ENCODE measurements at places on chromosomes 1 and 21. TPM values are rescaled to one million over a fixed set of nuclear protein-coding genes. Genes with fewer than 3 reads are reported as not detected.

- H3K27me3 ChIP-seq = no peaks in the 10 kb centered on the region
- no peak overlapping the region for H3K4me3 ChIP-seq
- no peak for DNase-seq
- H3K27ac ChIP-seq = no peak overlapping the region
These were observed 32.0 kb downstream of the INPP5B start for GRCh38 chr1:37914719-37915475.

The AMPD1 gene
- not detected for total RNA-seq

The FLG2 gene
- total RNA-seq = not detected

The BTBD19 gene
- 16.8 TPM for total RNA-seq

GRCh38 chr1:38235705-38236104, 189.1 kb upstream of the POU3F1 start:
- H3K36me3 ChIP-seq = no peaks in the 10 kb centered on the region
- H3K27me3 ChIP-seq = peaks cover 22% of the 10 kb centered on the region
- no peaks in the 10 kb centered on the region for H3K4me1 ChIP-seq
- H3K4me3 ChIP-seq = no peak overlapping the region

GRCh38 chr1:157952601-157953000, 40.8 kb upstream of the KIRREL1 start:
- peaks cover 57% of the 10 kb centered on the region for H3K27me3 ChIP-seq
- H3K36me3 ChIP-seq = no peaks in the 10 kb centered on the region
- DNase-seq = no peak
- H3K4me1 ChIP-seq = no peaks in the 10 kb centered on the region
- H3K4me3 ChIP-seq = no peak overlapping the region
- no peak overlapping the region for H3K27ac ChIP-seq

The OR2M5 gene
- not detected for total RNA-seq

The TMEM240 gene
- 1.0 TPM for total RNA-seq

- H3K36me3 ChIP-seq = no peaks in the 10 kb centered on the region
- DNase-seq = no peak
- no peak overlapping the region for H3K4me3 ChIP-seq
- H3K4me1 ChIP-seq = no peaks in the 10 kb centered on the region
- peaks cover 28% of the 10 kb centered on the region for H3K27me3 ChIP-seq
These were observed 24.7 kb upstream of the RAB3GAP2 start for GRCh38 chr1:220296981-220297380.

The VCAM1 gene
- total RNA-seq = 0.41 TPM

GRCh38 chr21:34669149-34669879, 520 bp downstream of the CLIC6 start:
- H3K27ac ChIP-seq = no peak overlapping the region
- no peaks in the 10 kb centered on the region for H3K36me3 ChIP-seq
- H3K4me3 ChIP-seq = peak overlapping the region; percentile 66
- peak; percentile 52 for DNase-seq

The S100A7A gene
- not detected for total RNA-seq

DNA sequence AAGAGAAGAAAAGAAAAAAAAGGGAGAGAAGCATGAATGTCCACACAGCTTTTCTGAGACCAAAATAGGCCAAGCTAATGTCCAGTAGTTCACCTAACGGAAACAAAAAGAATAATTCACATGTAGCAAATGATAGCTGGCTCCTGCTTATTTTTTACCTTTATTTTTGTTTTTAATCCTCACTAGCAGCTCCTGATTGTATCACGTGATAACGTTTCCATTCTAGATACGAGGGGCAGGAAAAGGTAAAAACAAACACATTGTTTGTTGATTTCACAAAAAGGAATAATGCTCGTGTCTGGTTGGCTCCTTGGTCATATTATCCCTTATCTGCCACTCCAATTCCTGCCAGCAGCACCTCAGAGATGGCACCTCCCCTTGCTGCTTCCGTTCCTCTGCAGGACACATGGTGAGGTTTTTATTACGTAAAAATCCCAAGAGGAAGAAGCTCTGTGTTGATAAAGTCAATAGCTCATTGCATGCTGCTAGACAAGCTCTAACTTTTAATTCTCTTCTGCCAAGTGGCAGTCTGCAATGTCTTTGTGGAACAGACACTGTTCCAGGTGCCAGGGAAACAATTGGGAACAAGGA, 201.7 kb downstream of the CRB1 start:
- H3K36me3 ChIP-seq = no peaks in the 10 kb centered on the region
- H3K4me1 ChIP-seq = no peaks in the 10 kb centered on the region
- DNase-seq = no peak
- no peak overlapping the region for H3K4me3 ChIP-seq

DNA sequence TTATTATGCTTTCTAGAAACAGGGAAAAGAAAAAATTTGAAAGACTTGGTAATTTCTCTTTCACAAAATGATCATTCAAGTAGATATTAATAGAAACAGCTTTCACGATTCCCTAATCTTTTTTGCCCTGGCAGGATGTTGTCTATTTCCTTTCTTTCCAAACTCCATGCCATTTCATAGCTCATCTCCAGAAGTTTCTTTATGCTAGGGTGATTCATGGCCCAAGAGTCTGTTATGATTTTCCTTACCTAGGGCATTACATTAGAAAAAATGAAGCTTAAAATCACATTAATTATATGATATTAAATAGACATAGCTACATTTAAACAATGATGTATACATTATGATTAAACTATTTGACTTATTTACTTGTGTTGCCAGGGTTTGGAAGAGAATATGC, 762.1 kb downstream of the LTN1 start:
- DNase-seq = no peak
- no peaks in the 10 kb centered on the region for H3K4me1 ChIP-seq
- H3K36me3 ChIP-seq = no peaks in the 10 kb centered on the region
- no peak overlapping the region for H3K27ac ChIP-seq
- no peak overlapping the region for H3K4me3 ChIP-seq

The C1QB gene
- not detected for total RNA-seq

GRCh38 chr21:40051801-40052200, 184.6 kb downstream of the PCP4 start:
- no peaks in the 10 kb centered on the region for H3K27me3 ChIP-seq
- no peaks in the 10 kb centered on the region for H3K36me3 ChIP-seq
- H3K4me1 ChIP-seq = no peaks in the 10 kb centered on the region
- no peak for DNase-seq
- no peak overlapping the region for H3K4me3 ChIP-seq

The MFN2 gene
- 66.1 TPM for total RNA-seq

- H3K36me3 ChIP-seq = no peaks in the 10 kb centered on the region
- no peaks in the 10 kb centered on the region for H3K4me1 ChIP-seq
- H3K27me3 ChIP-seq = peaks cover 13% of the 10 kb centered on the region
- H3K4me3 ChIP-seq = no peak overlapping the region
- DNase-seq = no peak
These were observed 32.1 kb upstream of the CCDC190 start for GRCh38 chr1:162892906-162893611.

- peak overlapping the region; percentile 77 for H3K27ac ChIP-seq
- DNase-seq = no peak
- peak overlapping the region; percentile 90 for H3K4me3 ChIP-seq
- H3K4me1 ChIP-seq = peaks cover 75% of the 10 kb centered on the region
These were observed 20.5 kb downstream of the SZRD1 start for GRCh38 chr1:16387201-16388188.

DNA sequence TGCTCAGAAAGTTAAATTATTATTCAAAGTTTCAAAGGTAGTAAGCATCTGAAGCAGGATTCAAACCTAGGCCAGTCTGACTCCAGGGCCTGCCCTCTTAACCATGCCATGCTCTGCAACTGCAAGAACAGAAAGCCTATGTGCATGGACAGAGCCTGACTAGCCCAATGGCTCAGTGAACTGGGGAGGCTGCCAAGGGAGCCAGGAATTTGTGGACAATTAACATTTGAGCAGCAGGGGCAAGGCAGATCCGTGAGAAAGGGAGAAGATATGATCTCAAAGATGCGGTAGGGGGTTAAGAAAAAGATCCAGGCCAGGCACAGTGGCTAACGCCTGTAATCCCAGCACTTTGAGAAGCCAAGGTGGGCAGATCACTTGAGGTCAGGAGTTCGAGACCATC, 6.5 kb upstream of the ATP1A4 start:
- H3K27me3 ChIP-seq = peaks cover 23% of the 10 kb centered on the region
- H3K4me3 ChIP-seq = no peak overlapping the region
- DNase-seq = no peak
- H3K27ac ChIP-seq = no peak overlapping the region

- H3K27me3 ChIP-seq = no peaks in the 10 kb centered on the region
- H3K36me3 ChIP-seq = peaks cover 11% of the 10 kb centered on the region
- DNase-seq = no peak
- no peak overlapping the region for H3K4me3 ChIP-seq
These were observed 1.2 kb downstream of the RXFP4 start for GRCh38 chr1:155942578-155943141.

- H3K27ac ChIP-seq = no peak overlapping the region
- no peak for DNase-seq
- H3K27me3 ChIP-seq = peaks cover 28% of the 10 kb centered on the region
- no peaks in the 10 kb centered on the region for H3K4me1 ChIP-seq
- peaks cover 3% of the 10 kb centered on the region for H3K36me3 ChIP-seq
These were observed 17.4 kb upstream of the SLC30A10 start for GRCh38 chr1:219945795-219946194.

- no peak for DNase-seq
- no peak overlapping the region for H3K4me3 ChIP-seq
- no peaks in the 10 kb centered on the region for H3K27me3 ChIP-seq
These were observed 23.2 kb upstream of the PRDX6 start for GRCh38 chr1:173453982-173454381.
